ENCODE measurements at places on chromosomes 5 and 9. TPM values are rescaled to one million over a fixed set of nuclear protein-coding genes. Genes with fewer than 3 reads are reported as not detected.

STC2 gene
- polyA plus RNA-seq: 6.9 TPM

IFNK gene
- not detected for polyA plus RNA-seq

NR5A1 gene
- not detected for polyA plus RNA-seq

HK3 gene
- 6.6 TPM for polyA plus RNA-seq

LPAR1 gene
- polyA plus RNA-seq: 5.5 TPM

PROB1 gene
- 0.34 TPM for polyA plus RNA-seq

SHISAL2B gene
- polyA plus RNA-seq: 69.8 TPM

ZNF79 gene
- polyA plus RNA-seq: 3.4 TPM

SLCO6A1 gene
- not detected for polyA plus RNA-seq

ZNF367 gene
- polyA plus RNA-seq: 0.45 TPM

BASP1 gene
- polyA plus RNA-seq: 1.4 TPM

ARHGEF37 gene
- 5.7 TPM for polyA plus RNA-seq

CDX1 gene
- not detected for polyA plus RNA-seq

EIF4E1B gene
- polyA plus RNA-seq: 0.30 TPM

DOCK8 gene
- polyA plus RNA-seq: 1.7 TPM

PCDHB8 gene
- 0.49 TPM for polyA plus RNA-seq
